Occipital lobe (tissue), 3 donors: ENCODE measurements at places on chromosomes 12 and 14. TPM values are rescaled to one million over a fixed set of nuclear protein-coding genes. Genes with fewer than 3 reads are reported as not detected.

IL31 gene
- total RNA-seq = not detected

CLEC4D gene
- total RNA-seq = not detected

ZFP36L1 gene
- 7.3 TPM for total RNA-seq

- DNase-seq = no peak
Measured at GRCh38 chr12:22250762-22251161, 83.7 kb downstream of the ST8SIA1 start.

DNA sequence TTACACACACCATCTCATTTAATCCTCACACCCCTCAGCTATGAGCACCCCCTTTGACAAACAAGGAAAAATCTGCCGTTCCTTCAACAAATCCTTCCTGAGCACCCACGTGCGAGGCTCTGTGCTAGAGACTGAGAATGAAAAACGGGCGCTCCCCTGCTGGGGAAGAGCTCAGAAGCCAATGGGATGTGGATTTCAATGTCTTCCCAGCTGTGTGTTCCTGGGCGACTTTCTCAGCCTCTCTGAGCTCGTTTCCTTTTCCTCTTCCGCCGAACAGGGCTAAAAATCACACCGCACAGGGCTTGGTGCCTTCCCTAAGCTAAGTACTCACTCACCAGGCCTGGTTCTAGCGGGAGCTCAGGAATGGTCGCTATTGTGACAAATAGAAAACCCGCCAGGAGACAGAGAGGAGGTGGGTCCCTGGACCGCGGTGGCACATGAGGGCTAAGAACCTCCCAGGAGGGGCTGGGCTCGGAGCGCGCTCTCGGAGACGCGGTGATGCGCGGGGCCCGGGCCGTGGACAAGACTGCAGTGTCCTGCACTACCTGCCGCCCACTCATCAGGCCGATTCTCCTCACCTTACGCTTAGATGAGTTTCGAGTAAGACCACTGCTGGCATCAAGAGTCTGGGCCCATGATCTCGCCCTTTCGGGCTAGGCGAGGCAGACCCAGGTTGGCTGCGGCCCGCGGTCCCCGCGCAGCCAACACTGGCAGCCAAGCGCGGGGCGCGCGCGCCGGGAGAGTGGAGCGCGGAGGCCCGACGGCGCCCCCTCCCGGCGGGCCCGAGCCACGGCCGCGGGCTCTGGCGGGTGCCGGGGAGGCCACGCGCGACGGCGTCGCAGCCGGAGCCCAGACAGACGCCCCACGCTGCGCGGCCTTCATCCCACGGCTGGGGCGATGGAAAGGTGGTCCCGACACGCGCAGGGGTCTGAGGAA lies 17.0 kb downstream of the ZDHHC22 start:
- DNase-seq = peak; percentile 76

DNA sequence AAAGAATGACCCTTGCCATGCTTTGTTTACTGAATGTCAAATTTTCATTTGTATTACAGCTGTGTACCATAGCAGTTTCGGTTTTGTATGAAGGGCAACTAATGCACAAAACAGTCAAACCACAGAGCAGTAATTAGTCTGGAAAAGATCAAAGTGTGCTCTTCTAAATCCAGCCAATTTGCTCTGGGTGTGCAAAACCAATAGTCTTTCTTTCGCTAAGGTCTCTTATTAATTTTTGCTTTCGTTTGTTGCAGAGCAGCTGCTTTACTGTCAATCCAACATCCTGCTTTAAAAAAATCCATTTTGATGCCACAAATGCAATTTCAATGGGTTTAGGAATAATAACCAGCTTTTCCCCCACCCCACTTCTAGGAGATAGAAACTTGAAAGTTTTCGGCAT lies 114.2 kb downstream of the BRMS1L start:
- no peak for DNase-seq

- no peak for DNase-seq
Measured at GRCh38 chr12:18942669-18943068, 186.9 kb upstream of the PLEKHA5 start.

DNA sequence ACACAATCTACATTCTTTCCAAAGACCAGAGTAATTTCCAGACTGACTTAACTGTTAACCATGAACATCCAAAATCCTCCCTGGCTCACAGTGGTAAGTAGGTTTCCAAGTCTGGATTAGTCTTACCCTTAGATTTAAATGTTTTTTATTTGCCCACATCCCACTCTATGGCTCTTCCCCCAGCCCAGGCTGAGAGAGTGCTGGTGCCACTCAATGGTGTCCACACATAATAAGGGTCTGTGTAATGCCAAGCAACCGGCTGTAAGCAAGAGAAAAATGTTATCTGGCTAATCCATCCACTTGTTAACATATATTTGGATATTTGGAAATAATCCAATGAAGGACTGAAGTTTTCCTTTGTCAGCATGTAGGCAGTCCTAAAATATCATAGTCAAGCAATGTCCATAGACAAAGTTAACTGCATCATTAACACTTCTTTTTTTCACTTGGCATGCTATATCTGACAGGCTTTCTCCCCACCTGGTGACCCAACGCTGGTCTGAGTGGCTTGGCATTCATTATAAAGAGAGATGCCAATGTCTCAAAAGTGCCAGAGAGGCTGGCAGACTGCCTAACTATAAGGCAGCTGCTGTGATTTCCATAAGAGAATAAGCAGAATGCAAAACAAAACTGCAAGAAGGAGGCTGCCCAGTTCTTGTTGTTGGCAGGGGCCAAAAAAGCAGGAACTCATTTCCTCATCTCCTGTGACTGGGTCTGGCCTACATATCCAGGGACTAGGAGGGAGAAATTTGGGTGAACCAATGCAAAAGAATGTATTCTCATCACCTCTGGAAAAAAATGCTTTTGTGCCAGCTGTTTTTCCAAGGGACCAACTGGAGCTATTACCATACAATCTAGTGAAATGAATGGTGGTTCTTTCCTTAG lies 13.9 kb upstream of the HOXC13 start:
- DNase-seq = no peak

- DNase-seq = no peak
Measured at GRCh38 chr12:72134246-72135020, 137.7 kb upstream of the TRHDE start.

DNA sequence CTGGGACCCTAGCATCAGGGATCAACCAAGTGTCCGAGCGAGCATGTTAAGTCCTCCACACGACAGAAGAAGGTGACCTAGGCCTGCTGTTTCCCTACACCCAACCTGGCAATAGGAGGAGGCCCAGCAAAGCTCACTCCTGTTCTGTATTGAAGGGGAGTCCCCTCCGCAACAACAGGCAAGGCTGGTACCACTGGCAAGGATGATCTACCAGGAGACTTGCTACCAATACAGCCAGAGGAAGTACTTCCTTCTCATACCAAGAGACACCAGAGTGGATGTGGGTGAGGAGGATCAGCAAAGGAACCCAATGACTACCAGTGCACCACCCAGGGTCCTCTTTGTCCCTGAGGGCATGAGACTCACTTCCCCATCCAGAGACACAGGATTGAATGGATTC lies 4.9 kb downstream of the KLRC1 start:
- DNase-seq = no peak

- DNase-seq = no peak
Measured at GRCh38 chr12:131123817-131124216, 170.1 kb downstream of the ADGRD1 start.

GRCh38 chr14:50602035-50602434 lies 42.1 kb downstream of the ATL1 start:
- DNase-seq = no peak

DNA sequence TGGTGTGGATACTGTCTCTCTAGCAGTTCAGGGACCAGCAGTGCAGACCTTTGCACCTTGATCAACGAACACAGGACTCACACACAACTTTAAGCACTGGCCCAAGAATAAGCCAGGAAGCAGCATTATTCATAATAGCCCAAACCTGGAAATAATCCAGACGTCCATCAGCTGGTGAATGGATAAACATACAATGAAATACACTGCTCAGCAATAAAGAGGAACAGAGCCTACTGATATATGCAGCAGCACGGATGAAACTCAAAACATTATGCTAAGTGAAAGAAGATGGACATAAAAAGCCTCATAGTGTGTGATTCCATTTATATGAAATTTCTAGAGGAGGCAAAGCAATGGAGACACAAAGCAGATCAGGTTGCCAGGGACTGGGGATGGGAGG lies 303.9 kb upstream of the FKBP4 start:
- DNase-seq = no peak

DNA sequence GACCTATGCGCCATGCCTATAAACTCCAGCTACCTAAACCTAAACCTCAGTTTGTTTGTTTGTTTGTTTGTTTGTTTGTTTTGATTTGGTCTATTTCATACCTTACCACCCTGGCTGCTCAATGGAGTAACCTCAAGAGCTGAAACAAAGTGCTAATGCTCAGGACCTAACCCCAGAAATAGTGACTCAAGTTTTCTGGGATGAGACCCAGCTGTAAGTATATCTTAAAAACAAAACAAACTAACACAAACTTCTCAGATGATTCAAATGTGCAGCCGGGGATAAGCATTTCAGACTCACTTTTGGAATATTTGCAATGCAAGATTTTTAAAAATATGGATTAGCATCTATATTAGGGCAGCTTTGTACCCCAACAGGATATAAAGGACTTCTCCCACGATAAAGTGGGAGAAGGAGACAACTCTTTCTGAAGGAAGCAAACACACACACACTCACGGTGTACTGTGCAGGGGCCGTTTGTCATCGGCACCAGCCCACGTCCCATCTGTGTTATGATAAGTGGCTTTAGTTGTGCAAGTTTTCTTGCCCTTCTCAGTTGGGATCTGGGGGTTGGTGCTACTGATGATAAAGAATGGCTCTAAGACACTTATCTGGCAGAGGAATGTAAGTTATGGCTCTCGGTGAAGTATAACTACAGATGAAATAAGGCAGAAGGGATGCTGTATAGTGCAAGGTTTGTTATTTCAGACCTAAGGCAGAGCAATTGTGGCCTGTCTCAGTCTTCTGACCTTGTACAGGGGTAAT lies 516.7 kb upstream of the TMEM132C start:
- DNase-seq = peak; percentile 52

- no peak for DNase-seq
Measured at GRCh38 chr12:117402363-117402762, 40.9 kb upstream of the NOS1 start.

- DNase-seq = peak; percentile 59
Measured at GRCh38 chr14:102046337-102047278, 40.2 kb downstream of the HSP90AA1 start.
